ENCODE measurements at places on chromosomes 7 and 10.

DNA sequence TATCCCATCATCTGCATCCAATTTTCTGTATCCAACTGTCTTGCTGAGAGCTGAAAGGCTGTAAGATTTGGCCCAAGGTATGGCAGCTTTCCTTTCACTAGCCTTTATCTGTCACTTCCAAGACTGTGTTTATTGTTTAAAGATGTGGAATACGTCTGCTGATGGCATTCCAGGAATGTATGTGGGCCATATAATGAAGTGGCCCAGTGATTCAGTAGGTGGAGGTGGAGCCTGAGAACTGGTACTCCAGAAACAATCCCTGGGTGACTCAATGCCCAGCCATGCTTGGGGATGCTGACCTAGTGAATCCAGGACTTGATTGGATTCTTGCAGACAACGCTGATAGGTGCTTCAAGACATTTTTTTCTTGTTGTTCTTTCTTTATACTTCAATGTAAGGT lies 13.5 kb downstream of the NEUROD6 start:
- DNase-seq, result no peak

GRCh38 chr10:44384601-44385025 lies 284 bp downstream of the CXCL12 start:
- DNase-seq, result no peak

DNA sequence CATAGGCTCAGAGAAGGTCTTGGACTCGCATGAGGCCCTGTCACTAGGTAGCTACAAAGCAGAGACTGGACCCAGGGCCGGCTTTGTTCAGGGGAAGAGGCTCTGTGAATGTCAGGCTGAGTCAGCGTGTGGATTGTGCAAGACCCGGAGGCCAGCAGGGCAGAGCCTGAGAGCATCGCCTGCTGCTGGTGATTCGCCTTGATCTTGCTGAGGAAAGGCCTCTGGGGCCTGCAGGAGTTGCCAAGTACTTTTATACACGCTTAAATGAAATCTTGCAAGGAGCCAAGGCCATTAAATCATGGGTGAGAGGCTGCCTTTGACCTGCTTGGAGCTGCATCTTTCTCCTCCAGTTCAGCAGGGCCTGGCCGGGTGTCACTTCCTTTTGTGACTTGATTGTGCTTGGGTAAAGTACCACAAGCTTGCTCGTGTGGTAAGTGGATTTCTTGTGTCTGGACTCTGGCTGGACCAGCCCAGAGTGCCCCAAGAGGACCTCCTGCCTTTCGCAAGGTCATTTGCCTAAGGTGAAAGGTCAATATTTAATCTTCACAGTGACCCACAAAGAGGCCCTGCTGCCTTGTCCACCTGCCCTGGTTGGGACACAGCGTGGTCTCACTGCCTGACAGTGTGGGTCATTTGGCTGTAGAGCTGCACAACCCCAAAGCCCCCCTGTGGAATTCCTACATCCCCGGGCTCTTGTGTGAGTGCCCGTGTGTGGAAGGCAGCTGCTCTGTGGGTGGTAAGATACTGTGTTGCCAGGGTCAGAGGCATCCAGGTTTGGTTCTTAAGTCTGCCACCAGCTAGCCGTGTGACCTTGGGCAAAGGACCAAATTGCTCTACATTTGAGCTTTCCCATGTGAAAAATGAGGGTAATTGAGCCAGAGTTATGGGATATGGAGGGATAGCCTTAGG lies 38.6 kb upstream of the SH2D4B start:
- no peak for DNase-seq

DNA sequence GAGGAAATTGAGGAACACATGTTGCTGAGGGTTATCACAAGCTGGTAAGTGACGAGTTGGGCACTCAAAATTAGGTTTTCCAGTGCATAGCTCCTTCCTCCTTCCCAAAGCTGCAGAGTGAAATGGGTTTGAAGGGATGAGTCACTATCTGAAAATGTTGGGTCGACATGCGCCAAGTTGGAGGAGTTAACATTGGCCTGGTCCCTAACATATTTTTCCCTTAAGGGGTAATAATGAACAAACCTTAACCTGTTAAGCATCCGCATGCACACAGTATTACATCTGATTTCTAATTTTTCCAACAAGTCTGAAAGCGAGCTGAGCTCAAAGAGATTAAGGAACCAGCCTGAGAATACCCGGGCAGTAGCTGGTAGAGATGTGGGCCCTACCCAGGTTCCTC lies 20.7 kb upstream of the TECTB start:
- DNase-seq, result no peak

DNA sequence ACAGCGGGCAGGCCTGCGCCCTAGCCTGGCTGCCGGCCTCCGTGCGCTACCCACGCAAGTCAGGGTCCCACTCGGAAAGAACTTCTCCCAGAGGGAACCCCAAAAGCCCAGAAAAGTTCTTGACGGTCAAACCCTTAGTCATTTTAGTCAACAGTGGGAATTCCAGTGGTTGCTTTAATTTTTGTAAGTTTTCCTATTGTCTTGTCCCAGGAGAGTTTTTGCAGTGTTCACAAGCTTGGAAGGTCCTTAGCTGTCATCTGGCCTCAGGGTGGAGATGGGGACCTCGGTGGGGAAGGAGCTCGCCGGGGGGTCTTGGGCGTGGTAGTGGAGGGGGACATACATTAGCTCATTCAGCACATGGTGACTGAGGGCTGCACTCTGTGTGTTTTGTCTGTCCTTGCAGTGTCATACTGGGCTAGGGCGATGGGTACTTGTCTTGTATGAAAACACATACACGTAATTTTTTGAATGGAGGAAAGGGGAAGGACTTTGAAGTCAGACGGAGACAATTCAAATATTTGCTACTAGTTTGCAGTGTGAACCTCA lies 736 bp downstream of the MINDY4 start:
- DNase-seq, result no peak

GRCh38 chr10:77350134-77350533 lies 287.5 kb downstream of the KCNMA1 start:
- DNase-seq, result no peak

DNA sequence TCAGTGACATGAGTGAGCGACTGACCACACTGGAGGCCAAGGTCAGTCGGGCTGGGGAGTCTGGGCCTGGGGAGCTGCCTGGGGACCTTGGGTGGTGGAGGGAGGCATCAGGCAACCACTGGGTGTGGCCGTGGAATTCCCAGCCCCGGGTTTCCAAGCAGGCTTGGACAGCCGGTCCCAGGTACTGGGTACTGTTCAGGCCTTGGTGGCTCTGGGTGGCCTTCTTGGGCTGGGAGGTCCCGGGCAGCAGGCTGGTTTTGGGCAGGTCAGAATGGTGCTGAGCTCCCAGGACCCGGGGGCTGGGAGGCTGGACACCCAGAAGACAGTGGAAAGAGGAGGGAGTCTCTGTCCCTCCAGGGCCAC lies 96.0 kb downstream of the MYL10 start:
- DNase-seq, result no peak

DNA sequence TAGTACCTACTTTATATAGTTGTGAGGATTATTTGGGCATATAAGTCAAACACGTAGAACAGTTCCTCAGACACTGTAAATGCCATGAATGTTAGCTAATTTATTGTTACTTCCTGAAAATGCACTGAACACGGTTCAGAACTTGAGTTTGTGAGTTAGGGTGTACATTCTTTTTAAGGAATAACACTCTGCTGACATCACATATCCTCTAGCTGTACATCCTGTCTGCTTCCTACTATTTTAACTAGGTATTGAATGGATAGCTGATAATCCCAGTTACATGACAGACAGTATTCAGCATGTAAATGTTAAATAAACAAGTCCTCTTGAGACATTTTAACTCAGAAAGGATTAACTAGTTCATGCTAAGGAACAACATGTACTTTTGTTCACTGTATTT lies 16.0 kb downstream of the SAMD8 start:
- no peak for DNase-seq

GRCh38 chr10:80204677-80205476 lies 460 bp downstream of the ANXA11 start:
- DNase-seq, result peak; percentile 56

GRCh38 chr7:90626013-90626412 lies 29.9 kb downstream of the CDK14 start:
- DNase-seq, result no peak

DNA sequence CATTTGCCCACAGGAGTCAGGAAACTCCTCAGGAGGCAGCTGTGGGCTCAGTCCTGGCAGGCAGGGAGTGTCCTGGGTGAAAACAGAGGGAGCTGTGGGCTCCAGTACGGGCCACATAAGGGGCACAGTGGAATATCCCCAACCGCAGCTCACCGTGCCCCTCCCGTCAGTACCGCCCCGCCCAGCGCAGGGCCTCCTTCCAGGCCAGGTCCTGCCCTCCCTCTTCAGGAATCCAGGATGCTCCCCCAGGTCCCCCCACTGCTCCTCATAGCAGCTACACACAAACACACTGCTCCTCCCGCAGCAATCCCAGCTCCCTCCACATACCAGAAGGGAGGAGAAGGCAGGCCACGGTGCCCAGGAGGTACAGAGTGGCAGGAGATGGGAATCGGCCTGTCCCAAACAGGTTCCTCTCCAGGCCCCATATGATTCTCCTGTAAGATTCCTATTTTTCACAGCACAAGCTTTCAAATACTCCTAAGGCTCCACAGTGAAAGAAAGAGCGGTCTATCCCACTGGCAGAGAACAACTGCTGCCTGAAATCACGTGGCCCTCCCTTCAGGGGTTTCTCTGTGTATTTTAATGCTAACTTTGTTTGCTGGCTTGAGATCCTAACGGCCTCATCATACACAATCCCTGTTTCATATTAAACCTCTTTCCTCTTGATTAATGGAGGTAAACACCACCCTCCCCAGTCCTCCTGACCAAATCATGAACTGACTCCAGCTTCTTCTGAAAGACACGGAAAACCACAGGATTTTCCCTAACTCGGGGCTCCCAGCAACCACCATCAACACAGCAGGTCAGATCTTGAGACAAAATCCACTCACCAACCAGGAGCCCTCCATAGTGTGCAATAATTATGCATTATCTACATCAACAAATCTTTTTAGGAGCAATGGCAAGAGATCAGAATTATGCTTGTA lies 178.7 kb downstream of the TNS3 start:
- no peak for DNase-seq

GRCh38 chr10:123663522-123663921 lies 2.6 kb upstream of the GPR26 start:
- DNase-seq, result no peak

DNA sequence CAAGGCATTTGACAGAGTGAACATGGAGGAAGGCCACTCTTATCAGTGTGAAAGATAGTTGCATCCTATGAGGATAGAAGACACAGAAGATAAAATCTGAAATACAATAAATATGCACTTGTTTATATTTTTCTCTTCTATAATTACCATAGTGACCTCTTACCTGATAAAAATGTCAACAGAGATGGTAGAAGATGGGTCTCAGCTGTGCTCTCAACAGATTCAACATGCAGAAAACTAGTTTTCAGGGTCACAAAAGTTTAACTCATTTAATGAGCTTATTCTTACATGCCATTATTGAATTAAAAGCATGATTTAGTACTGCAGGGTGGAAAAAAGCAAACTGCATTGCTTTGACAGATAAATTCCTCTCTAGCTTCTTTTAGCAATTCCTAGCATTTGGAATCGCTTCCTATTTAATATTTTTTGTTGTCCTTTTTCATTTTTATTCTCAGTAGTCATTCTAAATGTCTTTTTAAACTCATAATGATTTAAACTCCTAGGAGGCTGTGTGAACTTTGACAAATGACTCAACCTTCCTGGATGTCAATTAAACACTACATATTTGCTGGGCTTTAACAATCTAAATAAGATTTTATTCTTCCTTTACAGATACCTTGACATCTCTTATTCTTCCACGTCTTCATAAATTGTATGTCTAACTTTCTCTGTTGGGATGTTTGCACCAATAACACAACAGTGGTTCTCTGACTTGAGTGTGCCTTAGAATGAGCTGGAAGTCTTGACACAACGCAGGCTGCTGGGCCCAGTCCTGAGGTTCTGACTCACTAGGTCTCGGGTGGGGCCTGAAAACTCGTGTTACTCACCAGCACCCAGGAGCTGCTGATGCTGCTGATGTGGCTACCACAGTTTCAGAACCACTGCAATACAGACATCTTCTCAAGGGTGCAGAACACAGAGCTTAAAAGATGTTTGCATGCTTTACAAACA lies 565.5 kb upstream of the IGFBP3 start:
- no peak for DNase-seq

DNA sequence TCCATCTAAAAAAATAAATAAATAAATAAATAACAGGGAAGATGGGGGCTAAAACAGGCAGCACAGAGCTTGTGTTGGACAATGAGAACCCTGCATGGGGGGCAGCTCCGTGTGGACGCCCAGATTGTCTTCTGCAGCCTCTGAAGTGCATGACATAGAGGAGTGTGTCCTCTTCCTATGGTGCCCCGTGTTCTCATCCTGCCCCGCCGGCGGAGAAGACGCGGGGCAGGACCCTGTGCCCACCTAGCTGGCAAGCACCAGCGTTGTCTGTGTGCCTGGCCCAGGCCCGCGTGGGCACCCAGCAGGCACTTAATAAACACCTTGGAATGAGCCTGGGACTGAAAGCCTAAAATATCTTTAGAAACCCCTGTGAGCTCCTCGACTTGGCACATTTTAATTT lies 88.7 kb upstream of the DNAAF5 start:
- no peak for DNase-seq

DNA sequence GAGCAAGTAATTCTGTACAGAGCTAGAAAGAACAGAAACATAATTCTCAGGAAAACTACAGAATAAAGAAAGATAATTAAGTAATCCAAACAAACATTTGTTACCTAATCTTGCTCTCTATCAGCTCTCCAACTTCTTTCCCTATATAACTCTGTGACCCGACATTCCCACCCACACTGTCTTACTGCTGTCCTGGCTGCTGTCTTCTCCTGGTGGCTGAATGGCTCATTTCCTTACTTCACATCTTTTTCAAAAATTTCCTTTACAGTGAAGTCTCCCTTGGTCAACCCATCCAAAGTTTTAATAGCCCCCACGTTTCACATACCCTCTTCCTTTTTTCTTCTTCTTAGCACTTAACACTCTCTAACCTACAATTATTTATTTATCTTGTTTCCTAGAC lies 64.0 kb downstream of the HYCC1 start:
- no peak for DNase-seq

DNA sequence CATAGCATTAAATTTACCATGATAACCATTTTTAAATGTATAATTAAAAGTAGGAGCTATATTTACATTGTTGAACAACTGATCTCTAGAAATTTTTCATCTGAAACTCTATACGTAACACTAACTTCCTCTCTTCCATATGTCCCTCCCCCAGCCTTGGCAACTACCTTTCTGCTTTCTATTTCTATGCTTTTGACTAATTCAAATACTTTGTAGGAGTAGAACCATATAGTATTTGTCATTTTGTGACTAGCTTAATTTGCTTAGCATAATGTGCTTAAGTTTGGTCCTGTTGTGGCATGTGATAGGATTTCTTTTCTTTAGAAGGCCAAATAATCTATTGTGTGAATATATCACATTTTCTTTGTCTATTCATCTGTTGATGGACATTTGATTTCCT lies 225.3 kb upstream of the POT1 start:
- no peak for DNase-seq

- no peak for DNase-seq
Observed at GRCh38 chr7:139958599-139959284, 104.0 kb downstream of the PARP12 start.

GRCh38 chr7:45691155-45691656 lies 117.0 kb downstream of the ADCY1 start:
- no peak for DNase-seq

Measured in activated naive CD4-positive, alpha-beta T cell (primary cell).